NCI-H526 treated with DMSO at 0.1 percent for 48 hours (cell line): ENCODE measurements at places on chromosomes 16 and 17.
A peak's percentile ranks its signal among the peaks of the same experiment; 100 is the strongest.

GRCh38 chr17:44348234-44348987, 3.3 kb downstream of the GRN start:
- no peak for DNase-seq

DNA sequence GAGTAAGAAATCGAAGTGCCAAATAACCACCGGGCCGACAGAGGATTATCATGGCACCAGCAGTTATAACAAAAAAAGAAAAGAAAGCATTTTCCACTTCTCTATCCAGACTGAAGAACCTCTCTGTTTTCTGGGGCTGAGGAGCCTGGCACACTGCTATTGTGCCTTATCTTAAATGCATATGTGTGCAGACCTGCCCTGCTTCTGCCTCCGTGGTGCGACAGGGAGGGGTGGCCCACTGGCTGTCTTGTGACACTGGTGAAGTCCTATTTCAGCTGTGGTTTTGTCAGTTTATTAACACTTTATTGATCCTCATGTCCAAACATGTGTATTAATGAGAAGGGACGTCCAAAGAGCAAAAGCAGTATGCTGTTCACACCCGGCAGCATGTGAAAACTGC, 55.4 kb downstream of the CDK5R1 start:
- no peak for DNase-seq

DNA sequence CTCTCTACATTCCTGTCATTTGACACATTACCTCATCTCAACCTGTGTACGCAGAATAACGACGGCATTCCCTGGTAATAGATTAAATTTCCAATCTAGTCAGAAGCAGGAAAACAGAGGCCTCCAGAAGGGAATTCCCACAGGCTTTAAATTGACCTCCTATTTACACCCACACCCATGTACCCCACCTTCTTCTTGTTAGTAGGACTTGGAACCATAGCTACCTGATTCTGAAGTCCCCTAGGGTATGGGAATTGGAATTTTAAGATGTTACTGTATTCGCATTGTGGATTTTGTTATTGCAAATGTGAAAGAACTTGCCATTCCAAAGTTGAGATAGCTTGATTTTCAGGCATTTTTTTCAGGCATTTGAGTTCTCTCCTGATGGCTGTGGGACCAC, 377.5 kb upstream of the DYNLRB2 start:
- no peak for DNase-seq

DNA sequence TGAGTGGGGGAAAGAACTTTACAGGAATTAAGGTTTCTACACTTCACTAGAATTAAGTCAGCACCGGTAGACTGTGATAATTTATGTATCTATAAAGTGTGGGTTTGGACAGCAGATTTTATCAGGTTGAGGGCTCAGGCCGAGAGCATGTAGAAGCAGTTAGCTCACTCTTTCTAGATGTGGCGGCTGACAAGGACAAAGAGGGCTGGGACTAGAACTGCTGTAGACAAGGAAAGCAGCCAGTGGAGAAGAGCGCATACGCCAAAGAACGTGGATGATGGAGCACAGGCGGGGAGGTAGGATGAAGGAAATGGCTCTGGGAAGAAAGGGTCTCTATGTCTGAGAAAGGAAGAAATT, 504 bp upstream of the GOSR1 start:
- DNase-seq: peak; percentile 54

DNA sequence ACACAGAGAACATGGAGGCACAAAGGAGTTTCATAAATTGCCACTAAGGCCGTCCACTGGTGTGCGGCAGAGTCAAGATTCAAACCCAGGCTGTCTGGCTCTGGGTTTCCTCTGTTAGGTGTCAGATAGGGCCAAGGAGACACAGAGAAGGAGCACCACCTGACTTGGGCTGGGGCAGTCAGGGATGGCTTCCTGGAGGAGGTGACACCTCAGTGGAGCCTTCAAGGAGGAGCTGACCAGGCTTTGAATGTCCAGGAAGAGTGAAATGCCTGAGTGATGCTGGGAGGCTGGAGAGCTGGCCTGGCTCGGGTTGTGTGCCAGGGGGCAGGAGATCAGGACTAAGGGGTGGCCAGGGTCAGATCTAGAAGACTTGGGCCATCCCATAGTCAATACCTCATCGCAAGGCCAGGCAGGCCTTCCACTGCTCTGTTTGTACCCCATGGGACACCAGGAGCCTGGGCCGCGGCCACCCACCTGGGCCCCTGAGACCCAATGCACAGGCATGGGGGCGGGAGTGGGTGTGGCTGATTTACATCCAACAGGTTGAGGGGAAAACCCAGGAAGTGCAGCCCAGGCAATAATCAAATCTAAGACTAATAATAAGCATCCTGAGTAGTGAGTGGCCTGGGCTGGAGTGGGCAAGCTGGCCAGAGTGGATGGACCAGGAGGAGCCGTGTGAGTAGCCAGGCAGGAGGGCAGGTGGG, 73.7 kb downstream of the USP22 start:
- no peak for DNase-seq

DNA sequence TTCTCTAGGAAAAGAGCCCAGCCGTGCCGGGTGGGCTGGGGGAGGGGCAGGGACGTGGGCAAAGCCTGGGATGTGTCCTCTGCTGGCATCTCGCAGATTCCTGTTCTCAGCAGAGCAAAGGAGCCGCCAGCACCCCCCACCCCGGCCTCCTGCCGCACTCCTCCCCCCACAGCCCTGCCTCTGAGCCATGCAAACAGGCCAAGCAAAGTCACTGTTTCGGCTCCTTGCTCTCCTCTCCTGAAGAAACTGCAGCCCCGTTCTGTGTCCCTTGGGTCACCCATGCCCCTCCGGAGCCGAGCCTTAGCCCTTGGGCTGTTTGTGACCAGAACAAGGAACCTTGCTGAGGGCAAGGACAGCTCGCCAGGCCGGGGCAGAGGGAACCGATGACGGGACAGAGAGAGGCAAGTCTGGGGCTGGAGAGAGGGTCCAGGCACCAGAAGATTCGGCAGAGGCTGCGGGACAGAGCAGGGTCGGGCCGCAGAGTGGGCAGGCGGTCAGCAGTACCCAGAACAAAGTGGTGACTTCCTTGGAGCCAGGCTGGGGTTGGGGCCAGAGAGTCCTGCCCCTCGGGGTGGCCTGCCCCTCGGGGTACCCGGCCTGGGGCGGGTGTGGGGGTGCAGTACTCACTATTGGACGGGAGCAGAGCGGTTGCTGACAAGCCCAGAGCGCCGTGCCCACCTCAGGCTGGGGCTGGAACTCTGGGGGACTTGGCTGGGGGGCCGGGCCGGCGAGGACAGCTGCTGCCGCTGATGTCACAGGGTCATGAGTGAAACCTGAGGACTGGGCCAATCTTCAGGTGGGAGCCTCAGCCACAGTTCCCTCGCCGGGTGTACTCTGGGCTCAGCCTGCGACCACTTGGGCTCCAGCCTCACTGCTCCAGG, 9.2 kb upstream of the PRR29 start:
- no peak for DNase-seq

GRCh38 chr17:14302091-14302430, 1.2 kb downstream of the HS3ST3B1 start:
- DNase-seq: no peak

DNA sequence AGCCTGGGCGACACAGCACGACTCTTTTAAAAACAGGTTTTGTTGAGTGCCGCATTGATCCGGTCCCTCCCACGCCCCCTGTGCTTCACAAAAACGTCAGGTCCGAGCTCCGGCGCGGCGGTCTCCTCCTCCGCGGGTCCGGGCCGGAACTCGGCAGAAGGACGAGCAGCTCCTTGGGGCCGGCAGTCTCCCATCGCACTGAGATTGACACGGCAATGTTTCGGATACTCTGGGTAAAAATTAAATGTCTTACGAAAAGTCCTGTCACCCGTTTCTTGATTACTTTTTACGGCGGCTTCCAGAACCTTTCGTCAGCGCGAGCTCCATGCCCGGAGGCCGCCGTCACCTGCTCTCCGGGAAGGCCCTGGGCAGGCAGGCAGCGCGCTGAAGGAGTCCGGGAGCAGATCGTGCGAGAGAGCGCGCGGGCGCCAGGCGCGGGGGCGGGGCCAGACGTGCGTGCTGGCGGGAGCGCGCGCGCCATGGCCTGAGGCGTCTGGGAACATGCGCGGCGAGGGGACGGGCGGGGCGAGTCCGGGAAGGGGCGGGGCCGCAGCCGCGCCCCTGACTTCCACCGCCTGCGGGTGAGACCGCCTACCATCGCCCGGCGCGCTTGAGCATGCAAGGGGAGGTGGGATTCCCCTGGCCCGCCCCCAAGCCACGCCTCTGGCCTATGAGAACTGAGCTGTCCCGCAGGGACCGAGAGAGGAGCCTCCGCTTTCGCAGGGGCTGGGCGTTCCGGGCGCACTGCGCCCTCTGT, 11.7 kb upstream of the SRL start:
- DNase-seq: peak; percentile 91

GRCh38 chr17:82281502-82282238, 8.2 kb upstream of the CSNK1D start:
- DNase-seq: no peak

DNA sequence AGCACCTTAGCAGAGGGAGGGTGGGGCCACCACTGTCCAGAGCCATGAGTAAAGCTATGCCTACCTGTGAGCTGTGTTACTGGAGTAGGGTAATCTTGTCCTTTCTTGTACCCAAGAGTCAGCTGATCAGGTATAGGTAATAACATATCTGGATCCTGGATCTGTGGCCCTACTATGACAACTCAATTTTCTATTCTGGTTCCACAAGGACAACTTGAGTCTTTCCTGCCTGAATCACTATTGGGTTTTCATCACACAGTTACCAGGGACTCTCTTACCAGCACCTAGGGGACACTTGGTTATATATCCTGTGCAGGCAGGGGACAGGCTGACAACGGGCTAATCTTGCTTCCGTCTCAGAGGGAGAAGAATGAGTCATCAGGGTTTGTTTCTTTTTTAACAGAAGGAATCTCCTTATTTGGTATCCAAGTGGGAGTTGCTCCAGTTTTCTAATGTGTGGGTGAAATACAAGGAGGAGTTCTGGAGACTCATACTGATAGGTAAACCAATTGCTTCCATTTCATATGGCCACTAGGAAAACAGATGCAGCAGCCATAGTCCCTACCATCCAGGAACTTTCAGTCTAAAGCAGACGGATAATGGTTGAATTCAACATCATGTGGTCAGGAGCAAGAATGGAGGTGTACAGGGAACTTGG, 6.8 kb downstream of the ZNF267 start:
- no peak for DNase-seq

GRCh38 chr17:40130352-40131042, 8.7 kb downstream of the MSL1 start:
- no peak for DNase-seq

DNA sequence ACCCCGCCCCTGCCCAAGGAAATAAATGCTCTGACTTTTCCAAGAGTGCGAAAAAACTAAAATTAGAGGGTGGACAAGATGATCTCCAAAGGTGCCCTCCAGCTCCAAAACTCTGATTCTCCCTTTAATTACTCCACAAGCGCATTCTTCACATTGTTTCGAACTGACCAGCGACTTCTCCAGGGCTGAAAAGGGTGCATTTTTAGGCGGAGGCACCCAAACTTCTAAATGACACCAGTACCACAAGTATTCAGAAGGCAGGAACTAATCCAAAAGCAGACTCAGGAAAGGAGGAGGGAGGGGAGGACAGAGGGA, 750 bp downstream of the ZFHX3 start:
- DNase-seq: no peak

DNA sequence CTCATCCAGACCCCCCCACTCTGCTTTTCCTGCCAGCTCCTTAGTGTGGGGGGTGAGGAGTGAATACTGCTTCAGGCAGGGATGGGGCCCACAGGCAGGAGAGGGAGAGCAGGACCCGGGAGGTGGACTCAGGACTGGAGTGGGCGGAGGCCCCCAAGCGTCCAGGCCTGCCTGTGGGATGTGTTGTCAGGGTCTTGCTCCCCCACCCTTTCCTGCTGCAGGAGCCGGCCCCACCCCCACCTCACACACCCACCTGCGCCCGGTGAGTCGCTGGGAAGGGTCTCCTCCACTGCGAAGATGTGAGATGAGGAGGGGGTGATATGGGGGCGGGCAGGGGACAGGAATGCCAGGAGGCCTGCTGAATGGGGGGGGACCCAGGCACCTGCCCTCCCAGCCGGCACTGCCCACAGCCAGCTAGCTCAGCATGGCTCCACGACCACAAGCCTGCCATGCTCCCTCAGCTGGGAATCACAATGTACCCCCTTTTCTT, 1.1 kb downstream of the FAM171A2 start:
- no peak for DNase-seq

DNA sequence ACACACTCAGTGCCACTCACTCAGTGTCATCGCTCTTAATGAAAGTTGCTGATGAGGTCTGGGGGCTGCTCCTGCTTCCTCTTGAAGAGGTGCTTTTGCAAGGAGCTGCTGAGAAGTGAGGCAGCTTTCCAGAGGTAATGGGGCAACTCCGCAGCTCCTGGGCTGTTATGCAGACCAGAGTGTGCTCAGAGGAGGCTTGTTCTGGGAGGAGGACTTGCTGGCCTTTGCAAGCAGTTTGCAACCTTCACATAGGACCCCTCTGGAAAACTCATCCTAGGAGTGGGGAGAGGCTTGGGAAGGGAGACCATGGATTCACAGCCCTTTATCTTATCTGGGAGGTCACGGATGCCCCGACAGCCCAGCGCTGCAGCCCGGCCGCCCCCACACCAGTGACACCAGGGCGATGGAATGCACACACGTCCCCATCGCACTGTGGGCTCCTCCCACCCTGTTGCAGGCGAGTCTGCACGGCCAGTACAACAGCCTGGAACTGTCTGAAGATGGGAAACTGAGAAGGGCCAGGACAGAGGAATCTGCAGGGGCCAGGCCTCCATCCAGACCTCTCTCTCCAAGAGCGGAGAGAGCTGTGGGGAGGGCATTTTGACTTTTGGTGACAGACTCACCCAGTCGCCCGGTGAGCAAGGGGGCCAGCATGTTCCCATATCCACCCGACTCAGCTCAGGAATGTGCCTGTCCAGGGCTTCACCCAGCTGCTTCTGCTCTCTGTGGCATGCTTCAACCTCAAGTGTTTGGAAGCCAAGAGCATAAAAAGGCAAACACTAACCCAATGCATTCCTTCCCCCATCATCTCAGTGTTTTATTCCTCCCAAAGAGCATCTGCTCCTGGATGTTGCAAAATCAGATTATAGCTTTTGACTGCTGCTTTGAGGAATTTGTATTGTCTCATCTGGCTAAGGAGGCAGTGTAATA, 78.6 kb upstream of the ZNF469 start:
- no peak for DNase-seq

GRCh38 chr17:69433093-69433492, 18.6 kb downstream of the MAP2K6 start:
- DNase-seq: no peak

DNA sequence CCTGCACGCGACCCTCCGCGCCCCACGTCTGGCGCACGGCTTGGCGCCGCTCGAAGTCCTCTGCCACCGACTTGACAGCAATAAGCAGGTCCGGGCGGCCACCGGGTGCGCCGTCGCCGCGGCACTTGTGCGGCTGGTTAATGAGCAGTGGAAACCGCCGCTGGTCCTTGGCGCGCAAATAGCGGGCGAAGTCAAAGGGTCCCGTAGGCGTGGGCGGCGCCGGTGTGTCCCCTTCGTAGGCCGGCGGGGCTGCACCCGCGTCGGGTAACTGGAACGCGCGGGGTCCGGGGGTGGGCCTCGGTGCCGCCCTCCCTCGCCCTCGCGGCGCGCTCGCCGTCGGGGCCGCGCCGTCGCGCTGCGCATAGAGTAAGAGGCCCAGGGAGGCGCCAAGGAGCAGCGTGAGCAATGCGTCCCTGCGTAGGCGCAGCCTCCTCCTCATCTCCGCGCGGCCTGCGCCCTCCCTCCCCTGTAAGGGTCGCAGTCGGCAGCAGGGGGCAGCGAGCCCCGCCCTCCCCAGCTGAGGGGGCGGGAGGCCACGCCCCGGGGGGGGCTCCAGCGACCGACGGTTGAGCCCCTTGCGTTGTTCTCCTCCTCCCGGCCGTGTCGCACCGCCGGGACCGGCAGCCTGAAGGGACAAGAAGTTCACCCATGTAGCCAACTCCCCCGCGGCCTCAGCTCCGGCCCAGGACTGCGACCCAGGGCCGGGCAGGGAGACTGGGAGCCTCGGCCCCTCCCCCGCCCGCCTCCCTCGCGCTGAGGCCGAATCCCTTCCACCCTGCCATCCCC, 558 bp downstream of the B3GNT9 start:
- DNase-seq: no peak
